ENCODE measurements at places on chromosomes 1 and 21.

DNA sequence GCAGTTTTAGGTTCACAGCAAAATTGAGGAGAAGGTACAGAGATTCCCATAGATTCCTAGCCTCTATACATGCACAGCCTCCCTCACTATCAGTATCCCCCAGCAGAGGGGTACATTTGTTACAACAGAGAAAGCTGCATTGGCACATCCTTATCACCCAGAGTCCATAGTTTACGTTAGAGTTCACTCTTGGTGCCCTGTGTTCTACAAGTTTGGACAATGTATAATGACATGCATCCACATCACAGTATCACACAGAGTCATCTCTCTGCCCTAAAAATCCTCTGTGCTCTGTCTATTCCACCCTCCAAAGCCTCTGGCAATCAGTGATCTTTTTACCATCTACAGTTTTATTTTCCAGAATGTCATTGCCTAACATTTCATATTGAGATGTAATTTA lies 22.3 kb upstream of the RGS16 start:
- DNase-seq: no peak

DNA sequence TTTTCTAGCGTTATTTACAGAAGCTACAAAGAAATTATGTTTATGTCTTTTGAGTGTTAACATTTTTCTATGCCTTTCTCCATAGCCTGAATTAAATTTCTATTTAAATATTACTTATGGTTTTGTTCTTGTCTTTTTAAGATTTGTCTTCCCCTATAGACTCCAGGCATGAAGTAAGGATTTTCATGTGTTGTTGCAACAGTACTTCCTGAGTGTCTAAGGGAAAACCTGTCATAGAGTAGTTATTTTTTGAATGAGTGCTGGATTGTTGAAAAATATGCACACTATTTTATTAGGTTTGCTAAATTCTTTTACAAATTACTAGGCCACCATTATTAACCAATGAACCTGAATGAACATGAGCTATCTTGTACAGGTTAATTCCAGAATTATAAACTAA lies 27.1 kb downstream of the SAMSN1 start:
- no peak for DNase-seq

GRCh38 chr1:223832637-223832943 lies 13.2 kb downstream of the TP53BP2 start:
- DNase-seq: no peak

GRCh38 chr1:155569988-155570592 lies 7.5 kb upstream of the ASH1L start:
- DNase-seq: no peak

GRCh38 chr1:232707142-232707541 lies 77.2 kb upstream of the SIPA1L2 start:
- DNase-seq: no peak

DNA sequence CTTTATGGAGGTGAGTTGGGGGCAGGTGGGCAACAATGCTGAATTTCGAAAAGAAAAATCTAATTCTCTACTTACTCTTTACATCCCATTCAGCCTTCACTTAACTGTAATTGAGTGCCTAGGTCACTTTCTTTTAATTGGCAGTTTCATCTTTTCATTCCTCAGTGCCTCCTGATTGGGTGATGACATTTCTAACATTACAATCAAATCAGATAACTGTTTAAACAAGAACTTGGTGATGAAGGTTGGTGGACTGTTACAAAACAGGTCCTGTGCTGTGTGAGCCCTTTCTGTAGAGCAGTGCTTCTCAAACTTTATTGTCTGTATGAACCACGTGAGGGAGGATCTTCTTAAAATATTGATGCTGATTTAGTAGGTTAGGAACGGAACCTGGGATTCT lies 40.1 kb upstream of the KCNQ4 start:
- DNase-seq: no peak
